ENCODE measurements at places on chromosomes 11 and 22. TPM values are rescaled to one million over a fixed set of nuclear protein-coding genes. Genes with fewer than 3 reads are reported as not detected.

The APOBEC3H gene
- 0.67 TPM for total RNA-seq

The SCGB1C1 gene
- total RNA-seq: not detected

The OR8K3 gene
- not detected for total RNA-seq

The CHRM1 gene
- not detected for total RNA-seq

The UCP3 gene
- 3.5 TPM for total RNA-seq

The OR52I2 gene
- not detected for total RNA-seq

The TSSK2 gene
- total RNA-seq: 0.94 TPM

The APOL4 gene
- not detected for total RNA-seq

The UPB1 gene
- not detected for total RNA-seq

The RTN4RL2 gene
- 11.2 TPM for total RNA-seq

The PHLDA2 gene
- total RNA-seq: not detected

The ARHGAP42 gene
- 55.7 TPM for total RNA-seq

The ANKK1 gene
- 0.27 TPM for total RNA-seq

The CD6 gene
- total RNA-seq: 0.40 TPM

The IL17REL gene
- total RNA-seq: not detected

The PAMR1 gene
- total RNA-seq: 5.0 TPM

The RBMXL2 gene
- total RNA-seq: not detected

The RELA gene
- 40.3 TPM for total RNA-seq

The WNT7B gene
- total RNA-seq: 0.83 TPM

The MEI1 gene
- total RNA-seq: 5.2 TPM

The SLC22A12 gene
- not detected for total RNA-seq

The C11orf97 gene
- total RNA-seq: not detected

The MMP7 gene
- total RNA-seq: not detected

The CTSF gene
- total RNA-seq: 59.0 TPM

The ISX gene
- not detected for total RNA-seq

The XKR3 gene
- not detected for total RNA-seq

The MYRF gene
- total RNA-seq: not detected

The OR4D5 gene
- total RNA-seq: 2.6 TPM

The SLC25A18 gene
- 0.46 TPM for total RNA-seq

The OR8D1 gene
- not detected for total RNA-seq

The BAIAP2L2 gene
- 0.67 TPM for total RNA-seq

All from thyroid gland (tissue), 4 donors.